Pancreas (tissue), 10 donors: ENCODE measurements at places on chromosomes 13 and 19. TPM values are rescaled to one million over a fixed set of nuclear protein-coding genes. Genes with fewer than 3 reads are reported as not detected.

DNA sequence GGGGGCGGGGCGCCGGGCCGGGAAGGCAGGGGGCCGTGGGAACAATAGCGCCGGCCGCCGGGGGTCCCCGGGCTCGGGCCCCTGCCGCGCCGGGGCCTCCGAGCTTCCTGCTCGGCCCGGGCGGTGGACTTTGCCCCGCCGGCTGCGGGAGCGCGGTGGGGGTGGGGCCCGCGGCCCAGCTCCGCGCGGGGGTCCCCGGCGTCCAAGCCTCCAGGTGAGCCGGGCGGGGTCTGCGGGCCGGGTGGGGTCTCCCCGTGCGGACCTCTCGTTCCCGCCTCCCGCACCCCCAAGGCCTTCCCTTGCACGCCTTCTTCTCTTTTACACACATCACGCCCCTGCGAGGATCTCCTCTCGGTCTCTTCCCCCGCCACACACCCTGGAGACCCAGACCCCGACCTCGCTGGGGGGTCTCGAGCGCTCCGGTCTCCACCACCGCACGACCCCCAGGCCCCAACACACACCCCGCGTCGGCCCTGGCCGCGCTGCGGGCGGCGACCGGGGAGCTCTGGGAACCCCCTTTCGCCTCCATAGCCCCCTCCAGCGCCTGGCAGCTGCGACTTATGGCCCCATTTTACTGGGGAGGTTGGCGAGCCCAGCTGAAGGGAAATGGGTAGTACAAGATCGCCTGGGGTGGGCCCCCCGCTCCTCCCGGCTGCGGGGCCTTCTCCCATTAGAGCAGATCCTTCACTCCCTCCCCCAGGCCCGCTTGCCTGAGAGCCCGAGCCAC, 711 bp downstream of the CAMSAP3 start:
- peak overlapping the region; percentile 62 for H3K4me3 ChIP-seq
- no peaks in the 10 kb centered on the region for H3K27me3 ChIP-seq
- H3K4me1 ChIP-seq: peaks cover 5% of the 10 kb centered on the region
- peak overlapping the region; percentile 37 for H3K27ac ChIP-seq
- H3K36me3 ChIP-seq: no peaks in the 10 kb centered on the region
- peak; percentile 33 for DNase-seq

GRCh38 chr13:90995001-90995400, 352.5 kb upstream of the MIR17HG start:
- no peak overlapping the region for H3K27ac ChIP-seq
- H3K27me3 ChIP-seq: no peaks in the 10 kb centered on the region
- DNase-seq: no peak
- no peaks in the 10 kb centered on the region for H3K4me1 ChIP-seq

DNA sequence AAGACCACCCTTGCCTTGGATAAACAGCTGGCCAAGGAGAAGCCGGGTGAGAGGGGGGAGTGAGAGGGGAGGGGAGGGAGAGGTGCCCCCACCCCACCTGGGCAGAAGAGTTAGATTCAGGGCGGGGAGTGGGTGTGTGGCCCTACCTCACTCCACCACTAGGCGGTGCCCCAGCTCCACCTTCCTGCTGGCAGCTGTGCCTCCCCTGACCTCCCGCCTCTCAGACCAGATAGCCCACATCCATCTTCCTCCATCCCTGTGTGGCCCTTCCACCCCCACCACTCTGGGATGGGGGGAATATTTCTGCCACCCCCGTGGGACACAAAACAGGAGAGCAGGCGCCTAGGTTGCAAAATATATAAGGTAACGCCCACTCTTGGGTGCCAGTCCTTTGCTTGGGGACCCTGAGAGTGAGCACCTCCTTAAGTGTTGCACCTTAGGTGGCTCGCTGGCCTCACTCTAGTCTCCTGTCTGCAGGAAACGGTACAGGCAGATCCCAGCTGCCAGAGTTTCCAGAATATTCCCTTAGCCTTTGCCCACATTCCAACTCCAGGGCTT, 13.8 kb upstream of the EHD2 start:
- no peaks in the 10 kb centered on the region for H3K27me3 ChIP-seq
- no peaks in the 10 kb centered on the region for H3K36me3 ChIP-seq
- no peak for DNase-seq
- no peak overlapping the region for H3K4me3 ChIP-seq
- H3K27ac ChIP-seq: no peak overlapping the region

DNA sequence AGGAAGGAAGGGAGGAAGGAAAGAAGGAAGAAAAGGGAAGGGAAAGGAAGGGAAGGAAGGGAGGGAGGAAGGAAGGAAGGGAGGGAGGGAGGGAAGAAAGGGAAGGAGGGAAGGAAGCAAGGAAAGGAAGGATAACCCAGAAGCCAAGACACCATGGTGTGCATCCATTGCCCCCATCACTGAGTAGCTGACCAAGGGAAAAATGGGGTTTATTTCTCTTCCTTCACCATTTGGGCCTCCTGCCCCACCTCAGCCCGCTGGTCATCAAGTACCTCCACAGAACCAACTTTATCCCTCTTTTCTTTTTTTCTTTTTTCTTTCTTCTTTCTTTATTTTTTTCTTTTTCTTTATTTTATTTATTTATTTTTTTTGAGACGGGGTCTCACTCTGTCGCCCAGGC, 20.4 kb downstream of the CABP5 start:
- no peak overlapping the region for H3K27ac ChIP-seq
- H3K4me1 ChIP-seq: no peaks in the 10 kb centered on the region
- H3K27me3 ChIP-seq: no peaks in the 10 kb centered on the region
- no peaks in the 10 kb centered on the region for H3K36me3 ChIP-seq
- H3K4me3 ChIP-seq: no peak overlapping the region

GRCh38 chr13:25978961-25979360, 72.9 kb downstream of the SHISA2 start:
- no peaks in the 10 kb centered on the region for H3K36me3 ChIP-seq
- H3K4me3 ChIP-seq: no peak overlapping the region
- H3K27me3 ChIP-seq: no peaks in the 10 kb centered on the region
- H3K4me1 ChIP-seq: no peaks in the 10 kb centered on the region
- no peak for DNase-seq

- H3K27me3 ChIP-seq: no peaks in the 10 kb centered on the region
- no peak overlapping the region for H3K4me3 ChIP-seq
- no peak overlapping the region for H3K27ac ChIP-seq
- no peaks in the 10 kb centered on the region for H3K36me3 ChIP-seq
- H3K4me1 ChIP-seq: no peaks in the 10 kb centered on the region
- DNase-seq: no peak
Observed at GRCh38 chr19:22517496-22518411, 95.6 kb upstream of the ZNF98 start.

DNA sequence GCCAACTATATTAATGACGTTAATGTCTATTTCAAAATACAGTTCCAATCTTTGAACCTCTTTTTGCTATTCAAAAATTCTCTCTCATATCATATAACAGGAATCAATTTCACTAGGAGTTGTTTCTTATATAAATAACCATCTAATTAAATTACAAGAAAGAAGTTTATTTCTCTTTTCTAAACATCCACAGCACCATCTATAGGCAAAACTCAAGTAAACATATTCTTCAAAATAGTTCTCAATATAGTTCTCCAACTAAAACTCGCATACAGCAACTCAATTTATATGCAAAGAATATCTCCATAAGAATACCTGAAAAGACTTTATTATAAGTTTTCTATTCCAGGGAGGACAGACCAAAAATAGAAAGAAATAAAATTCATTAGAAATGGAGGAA, 65.6 kb downstream of the RBM26 start:
- no peak overlapping the region for H3K27ac ChIP-seq
- no peaks in the 10 kb centered on the region for H3K27me3 ChIP-seq
- peaks cover 46% of the 10 kb centered on the region for H3K36me3 ChIP-seq
- no peak overlapping the region for H3K4me3 ChIP-seq
- DNase-seq: no peak

DNA sequence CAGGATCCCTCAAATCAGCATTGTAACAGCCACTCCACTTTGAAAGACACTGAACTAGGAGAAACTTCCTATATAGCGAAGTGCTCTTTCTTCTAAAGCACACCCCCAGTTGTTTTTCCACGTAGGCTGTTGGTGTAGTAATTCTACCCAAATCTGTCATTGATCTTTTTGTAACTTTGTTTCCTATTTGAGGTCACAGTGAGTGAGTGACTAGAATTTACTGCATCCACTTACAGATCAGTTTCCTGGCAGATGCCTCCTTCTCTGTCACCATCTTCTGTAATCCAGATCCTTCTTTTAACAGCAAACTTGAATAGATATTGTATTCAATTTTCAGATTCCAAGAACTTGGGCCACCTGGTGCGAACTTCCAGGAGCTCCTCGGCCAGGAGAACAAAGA, 15.3 kb downstream of the ZAR1L start:
- no peaks in the 10 kb centered on the region for H3K4me1 ChIP-seq
- no peak overlapping the region for H3K4me3 ChIP-seq
- no peak for DNase-seq
- H3K27ac ChIP-seq: no peak overlapping the region
- peaks cover 3% of the 10 kb centered on the region for H3K36me3 ChIP-seq

DNA sequence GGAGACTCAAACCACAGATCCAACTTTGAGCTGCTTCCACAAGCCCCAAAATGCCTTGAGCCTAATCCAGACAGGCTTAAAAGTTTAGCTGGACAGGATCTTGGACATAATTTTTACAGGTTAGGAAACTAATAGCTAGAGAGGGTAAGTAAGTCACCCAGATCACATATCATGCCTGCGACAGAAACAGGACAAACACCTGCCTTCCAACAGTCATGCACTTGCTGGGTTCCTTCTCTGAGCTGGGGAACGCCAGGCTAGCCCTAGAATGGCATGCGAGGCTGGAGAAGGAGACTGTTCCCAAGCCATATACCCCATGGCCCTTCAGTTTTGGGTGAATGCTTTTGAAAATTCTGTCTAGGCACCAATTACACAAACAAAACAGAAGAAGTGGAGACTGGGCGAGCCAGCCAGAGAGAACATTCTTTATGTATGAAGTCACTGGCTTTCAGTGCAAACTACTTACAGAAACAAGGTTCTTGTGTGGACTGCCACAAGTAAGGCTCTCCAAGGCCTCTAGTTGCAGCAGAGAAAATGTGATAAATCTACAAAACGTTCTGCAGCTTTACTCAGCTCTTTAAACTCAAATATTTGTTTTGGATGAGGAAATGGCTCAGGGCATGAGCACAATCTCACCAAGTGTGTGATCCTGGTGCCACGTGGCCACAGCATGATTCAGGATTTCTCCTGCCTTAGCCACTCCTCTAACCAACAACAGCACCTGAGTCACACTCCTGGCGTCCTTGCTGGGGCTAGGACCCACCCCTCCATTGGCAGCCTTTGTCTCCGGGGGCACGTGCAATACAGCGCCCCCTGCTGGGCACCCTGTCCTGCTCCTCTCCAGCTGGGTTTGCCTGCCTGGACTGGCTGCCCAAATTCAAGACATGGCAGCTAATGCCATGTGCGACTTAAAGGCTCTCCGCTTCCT, 73.4 kb upstream of the UBL3 start:
- no peak overlapping the region for H3K4me3 ChIP-seq
- no peaks in the 10 kb centered on the region for H3K36me3 ChIP-seq
- peak overlapping the region; percentile 93 for H3K27ac ChIP-seq

GRCh38 chr13:47521890-47522487, 479.1 kb downstream of the SUCLA2 start:
- no peaks in the 10 kb centered on the region for H3K4me1 ChIP-seq
- no peak for DNase-seq
- H3K4me3 ChIP-seq: no peak overlapping the region
- no peaks in the 10 kb centered on the region for H3K36me3 ChIP-seq
- no peaks in the 10 kb centered on the region for H3K27me3 ChIP-seq

DNA sequence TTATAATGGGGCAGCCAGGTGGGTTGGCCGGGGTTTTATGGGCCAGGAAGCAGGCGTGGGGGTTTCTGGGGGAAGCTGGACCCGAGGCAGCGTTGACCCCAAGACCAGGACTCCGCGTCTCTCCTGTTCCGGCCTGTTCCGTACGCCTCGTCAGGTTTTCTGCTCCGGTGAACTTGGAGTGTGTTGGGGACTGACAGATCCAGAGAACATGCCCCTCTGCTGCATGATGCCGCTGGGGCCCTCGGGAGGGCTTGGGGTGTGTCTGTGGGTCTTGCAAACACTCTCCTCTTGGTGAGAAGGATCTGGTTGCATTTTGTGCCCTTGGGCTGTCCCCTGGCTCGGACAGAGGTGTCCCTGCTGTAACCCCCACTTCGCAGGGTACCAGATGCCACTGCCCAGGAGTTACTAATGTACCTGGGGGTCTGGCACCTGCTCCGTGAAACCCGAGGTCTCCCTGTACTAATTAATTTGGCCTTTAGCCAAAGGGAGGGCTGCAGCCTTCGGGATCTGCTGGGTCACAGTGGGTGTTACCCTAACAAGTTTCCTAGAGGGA, 15.6 kb downstream of the KDM4B start:
- H3K36me3 ChIP-seq: no peaks in the 10 kb centered on the region
- H3K4me1 ChIP-seq: no peaks in the 10 kb centered on the region
- DNase-seq: no peak
- no peak overlapping the region for H3K4me3 ChIP-seq

DNA sequence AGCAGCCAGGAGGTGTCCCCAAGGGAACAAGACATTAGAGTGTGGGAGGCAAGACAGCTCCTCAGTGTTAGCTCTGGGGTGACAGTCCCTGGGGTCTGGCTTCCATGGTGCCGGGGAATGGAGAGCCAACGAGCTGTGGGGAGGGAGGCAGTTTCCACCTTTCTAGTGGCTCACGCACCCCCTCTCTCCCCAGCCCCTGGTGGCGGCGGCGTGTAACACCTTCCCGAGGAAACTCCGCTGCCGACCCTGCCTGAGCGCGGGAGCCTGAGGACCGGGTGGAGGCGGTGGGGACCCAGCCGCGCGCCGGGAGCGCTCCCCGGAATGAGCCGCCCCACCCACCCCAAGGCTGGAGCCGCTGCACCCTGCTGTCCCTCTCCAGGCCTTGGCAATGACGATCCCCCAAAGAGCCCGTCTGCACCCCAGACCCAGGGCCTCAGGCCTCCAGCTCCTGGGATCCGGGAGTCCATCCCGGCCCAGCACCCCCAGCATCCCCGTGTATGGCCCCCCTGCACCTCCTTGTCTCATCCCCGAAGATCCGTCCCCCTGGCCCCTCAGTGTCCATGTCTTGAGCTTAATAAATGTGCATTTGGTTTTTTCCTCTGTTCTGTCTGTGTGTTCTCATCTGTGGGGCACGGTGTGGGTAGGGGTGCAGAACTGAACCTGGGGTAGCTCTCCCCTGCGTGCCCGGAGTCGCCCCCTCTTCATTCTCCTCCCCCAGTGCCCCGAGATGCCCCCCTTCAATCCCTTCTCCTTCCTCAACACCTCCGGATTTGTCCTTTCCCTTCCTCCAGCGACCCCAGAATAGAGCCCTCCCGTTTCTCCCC, 622 bp upstream of the FXYD5 start:
- H3K36me3 ChIP-seq: no peaks in the 10 kb centered on the region
- no peak overlapping the region for H3K27ac ChIP-seq
- peak overlapping the region; percentile 5 for H3K4me3 ChIP-seq
- no peaks in the 10 kb centered on the region for H3K4me1 ChIP-seq
- no peak for DNase-seq
- H3K27me3 ChIP-seq: peaks cover 11% of the 10 kb centered on the region

IGFLR1 gene
- 5.6 TPM for total RNA-seq

OR10H4 gene
- total RNA-seq: not detected

NCAN gene
- total RNA-seq: not detected

ZNF541 gene
- 0.17 TPM for total RNA-seq

SLC25A23 gene
- total RNA-seq: 25.4 TPM
